Right renal pelvis (tissue), 4 donors: ENCODE measurements at places on chromosomes 7 and 10. TPM values are rescaled to one million over a fixed set of nuclear protein-coding genes. Genes with fewer than 3 reads are reported as not detected.

Gene SYT15
- 9.4 TPM for polyA plus RNA-seq

GRCh38 chr7:133551466-133551865 is 298.6 kb downstream of the EXOC4 start:
- no peak for DNase-seq

DNA sequence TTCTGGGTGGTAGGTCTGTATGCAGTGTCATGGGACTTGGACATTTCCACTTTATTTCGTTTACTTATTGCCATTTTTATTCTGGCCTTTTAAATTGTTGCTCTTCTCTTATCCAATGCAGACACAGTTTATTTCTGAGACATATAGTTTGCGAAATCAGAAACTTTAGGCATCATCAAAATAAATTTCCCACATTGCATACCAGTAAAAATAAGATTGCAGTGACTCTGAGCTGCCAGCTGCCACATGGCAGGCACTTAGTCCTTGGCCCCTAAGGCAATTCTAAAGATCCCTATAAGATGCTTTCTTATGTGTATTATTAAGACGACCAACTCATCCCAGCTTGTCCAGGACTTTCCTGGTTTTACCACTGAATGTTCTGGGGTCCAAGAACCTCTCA is 81.8 kb upstream of the ANKRD1 start:
- no peak for DNase-seq

Gene CALML5
- polyA plus RNA-seq: not detected

Gene ERVW-1
- 0.47 TPM for polyA plus RNA-seq

Gene EPO
- 0.16 TPM for polyA plus RNA-seq

Gene SSC4D
- 4.3 TPM for polyA plus RNA-seq

Gene NXPH1
- polyA plus RNA-seq: not detected

- no peak for DNase-seq
Measured at GRCh38 chr7:152956006-152956405, 196.5 kb downstream of the ACTR3B start.

GRCh38 chr7:50391386-50391785 is 58.8 kb downstream of the FIGNL1 start:
- no peak for DNase-seq

Gene PLXDC2
- polyA plus RNA-seq: 33.9 TPM

GRCh38 chr7:142323706-142324105 is 65.8 kb upstream of the PRSS58 start:
- no peak for DNase-seq

Gene ZNHIT1
- 84.1 TPM for polyA plus RNA-seq

GRCh38 chr7:156515911-156516790 is 124.4 kb upstream of the RNF32 start:
- no peak for DNase-seq

Gene GARS1
- polyA plus RNA-seq: 76.7 TPM

- no peak for DNase-seq
Measured at GRCh38 chr7:137932881-137933269, 69.0 kb downstream of the CREB3L2 start.

Gene GPR37
- 1.7 TPM for polyA plus RNA-seq

GRCh38 chr7:142739923-142740492 is 9.3 kb upstream of the PRSS1 start:
- no peak for DNase-seq

Gene PNLIPRP1
- polyA plus RNA-seq: 0.22 TPM

DNA sequence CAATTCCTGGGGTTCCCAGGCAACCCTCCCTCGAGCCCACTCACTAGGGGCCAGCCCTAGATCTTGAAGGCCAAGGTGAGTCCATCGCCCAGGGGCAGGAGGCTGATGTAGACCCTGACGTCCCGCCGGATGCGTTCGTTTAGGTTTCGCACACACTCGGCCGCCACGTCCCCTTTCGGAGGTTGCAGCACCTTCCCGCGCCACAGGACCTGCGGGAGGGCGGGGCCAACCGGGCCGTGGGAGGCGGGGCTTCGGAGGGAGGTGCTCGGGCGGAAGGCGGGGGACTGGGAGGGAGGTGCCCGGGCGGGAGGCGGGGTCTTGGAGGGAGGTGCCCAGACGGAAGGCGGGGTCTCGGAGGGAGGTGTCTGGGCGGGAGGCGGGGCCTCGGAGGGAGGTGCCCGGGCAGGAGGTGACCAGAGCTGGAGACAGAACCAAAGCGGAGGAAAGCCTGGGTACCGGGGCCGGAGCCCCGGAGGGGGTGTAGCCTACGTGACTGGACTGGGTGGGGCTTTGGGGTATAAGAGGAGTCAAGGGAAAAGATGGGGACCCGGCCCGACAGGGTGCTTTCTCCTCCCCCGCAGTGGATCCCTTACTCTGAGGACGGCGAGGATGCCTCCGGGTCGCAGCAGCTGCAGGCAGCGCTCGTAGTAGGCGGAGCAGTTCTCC is 1.6 kb downstream of the COMTD1 start:
- peak; percentile 75 for DNase-seq

- DNase-seq: peak; percentile 43
Measured at GRCh38 chr7:121107923-121108498, 119.5 kb downstream of the CPED1 start.

DNA sequence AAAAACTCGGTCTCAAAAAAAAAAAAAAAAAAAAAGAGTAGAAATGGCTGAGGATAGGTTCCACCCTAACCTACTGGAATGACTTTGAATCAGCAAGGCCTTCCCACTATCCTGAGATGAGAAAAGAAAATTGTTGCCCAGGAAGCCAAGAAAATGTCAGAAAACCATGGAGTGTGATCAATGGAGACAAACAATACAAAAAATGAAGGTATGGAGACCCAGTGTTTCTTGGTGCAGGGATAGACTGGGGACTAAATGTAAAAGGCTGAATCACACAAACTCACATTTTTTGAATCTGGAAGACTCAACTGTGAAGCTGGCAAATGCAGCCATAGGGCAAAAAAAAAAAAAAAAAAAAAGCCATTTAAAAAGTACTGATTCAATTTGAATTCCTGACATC is 364.3 kb upstream of the ANKRD30A start:
- DNase-seq: no peak

DNA sequence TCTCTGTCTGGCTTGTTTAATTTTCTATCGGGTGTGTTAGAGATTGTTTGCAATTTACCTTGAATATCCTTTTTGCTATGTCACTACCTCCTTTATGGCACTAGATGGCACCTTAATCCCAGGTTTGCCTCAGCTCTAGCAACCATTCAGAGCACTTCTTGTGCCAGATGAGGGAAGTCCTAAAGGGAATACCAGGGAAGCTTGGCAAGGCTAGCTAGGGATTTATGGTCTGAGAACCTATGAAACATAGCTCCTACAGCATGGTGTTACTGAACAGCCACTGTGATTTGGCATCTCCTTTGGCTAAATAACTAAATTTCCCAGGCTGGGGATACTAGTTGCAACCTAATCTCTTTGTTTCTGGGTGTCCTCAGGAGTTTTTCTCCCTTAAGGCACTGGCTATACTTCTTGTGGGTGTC is 69.0 kb upstream of the VOPP1 start:
- peak; percentile 54 for DNase-seq

DNA sequence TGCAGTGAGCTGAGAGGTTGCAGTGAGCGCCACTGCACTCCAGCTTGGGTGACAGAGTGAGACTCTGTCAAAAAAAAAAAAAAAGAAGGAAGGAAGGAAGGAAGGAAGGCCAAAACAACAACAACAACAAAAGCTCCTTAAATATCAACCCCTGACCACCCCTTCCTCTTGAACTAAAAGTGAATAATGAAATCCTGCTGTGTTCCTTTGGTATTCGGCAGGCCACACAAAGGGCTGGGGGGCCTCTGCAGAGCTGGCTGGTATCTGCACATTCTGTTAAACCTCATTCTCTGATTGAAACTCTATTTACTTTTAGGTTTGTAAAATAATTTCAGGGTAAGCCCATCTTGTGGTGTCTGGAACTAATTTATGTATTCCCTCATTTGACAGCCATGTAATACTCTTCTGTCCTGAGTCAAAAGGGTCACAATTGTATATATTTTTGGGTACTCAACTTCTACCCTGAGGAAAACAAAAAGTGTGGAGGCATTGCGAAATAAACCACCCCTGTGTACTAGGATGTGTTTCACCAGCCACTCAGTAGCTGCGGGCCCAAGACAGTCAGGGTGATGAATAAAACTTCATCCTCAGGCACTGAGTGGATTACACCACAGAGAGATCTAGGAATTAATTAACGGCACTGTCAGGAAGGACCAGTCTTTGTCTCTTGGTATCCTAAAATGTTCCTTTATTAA is 446.4 kb upstream of the PFKP start:
- DNase-seq: no peak

- no peak for DNase-seq
Measured at GRCh38 chr7:73742338-73742752, 3.7 kb upstream of the ABHD11 start.

Gene CAMK2B
- 2.9 TPM for polyA plus RNA-seq

- no peak for DNase-seq
Measured at GRCh38 chr7:25469669-25470068, 241.4 kb upstream of the NPVF start.

DNA sequence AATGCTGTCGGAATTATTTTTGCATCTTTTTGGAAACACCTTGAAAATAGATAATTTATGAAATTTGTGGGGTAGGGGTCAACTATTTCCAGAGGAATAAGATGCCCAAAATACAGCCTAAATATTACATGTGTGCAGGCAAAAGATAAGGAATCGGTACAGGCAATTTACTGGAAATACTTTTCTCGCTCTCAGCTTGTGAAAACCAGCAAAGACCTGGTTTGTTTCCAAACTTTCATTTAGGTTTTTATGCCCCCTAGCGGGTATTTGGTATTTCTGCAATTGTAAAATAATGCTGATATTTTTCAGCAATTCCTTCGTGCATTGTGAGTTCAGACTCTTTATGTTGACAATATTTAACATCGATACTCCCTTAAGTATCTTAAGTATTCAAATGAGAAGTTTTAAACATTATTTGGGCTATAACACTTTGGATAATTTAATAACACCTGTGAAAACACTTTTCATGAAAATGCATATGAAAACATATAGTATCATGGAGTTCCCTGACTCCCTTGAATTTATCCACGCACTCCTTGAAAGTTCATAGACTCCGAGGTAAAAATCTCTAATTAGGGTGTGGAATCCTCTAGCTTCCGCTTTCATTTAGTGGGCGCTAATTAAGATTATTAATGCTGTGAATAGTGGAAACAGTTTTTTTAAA is 132.4 kb downstream of the TSPAN12 start:
- peak; percentile 13 for DNase-seq

Gene RNLS
- polyA plus RNA-seq: 16.7 TPM

Gene CARD11
- 2.4 TPM for polyA plus RNA-seq

- DNase-seq: no peak
Measured at GRCh38 chr7:147071536-147071935, 954.9 kb downstream of the CNTNAP2 start.

DNA sequence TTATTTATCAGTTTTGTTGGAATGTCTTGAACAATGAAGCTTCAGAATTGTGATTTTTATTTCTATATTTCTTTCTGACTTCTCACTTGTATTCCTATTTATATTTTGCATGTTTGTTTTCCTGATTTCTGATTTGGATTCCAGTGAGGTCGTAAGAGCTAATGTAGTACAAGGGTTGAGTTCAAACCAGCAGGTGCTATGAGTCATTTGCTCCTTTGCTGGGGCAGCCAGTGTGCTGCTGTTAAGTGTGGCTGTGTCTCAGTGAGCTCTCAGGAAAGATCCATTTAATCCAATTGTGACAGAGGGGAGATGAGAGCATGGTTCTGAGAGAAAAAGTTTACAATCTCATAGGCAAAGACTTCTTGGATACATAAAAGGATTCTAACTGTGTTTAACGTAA is 48.6 kb downstream of the MCU start:
- no peak for DNase-seq

- no peak for DNase-seq
Measured at GRCh38 chr10:114779803-114780576, 41.6 kb upstream of the FHIP2A start.

Gene ASB10
- polyA plus RNA-seq: not detected

Gene GIMAP5
- polyA plus RNA-seq: 5.7 TPM

Gene GSAP
- polyA plus RNA-seq: 11.7 TPM

GRCh38 chr7:74056096-74056915 is 27.3 kb upstream of the LIMK1 start:
- no peak for DNase-seq

GRCh38 chr7:96998333-96998732 is 7.0 kb upstream of the DLX6 start:
- DNase-seq: no peak

Gene TET1
- 9.6 TPM for polyA plus RNA-seq

- DNase-seq: no peak
Measured at GRCh38 chr7:131836733-131837132, 280.3 kb upstream of the PODXL start.

Gene VIPR2
- polyA plus RNA-seq: 2.8 TPM
